ENCODE measurements at places on chromosomes 5 and 9. TPM values are rescaled to one million over a fixed set of nuclear protein-coding genes. Genes with fewer than 3 reads are reported as not detected.

Gene CNTFR
- 42.5 TPM for polyA plus RNA-seq

GRCh38 chr9:122904823-122905710, at the start of gene RC3H2:
TSS of gene RC3H2 (minus strand) at chr9:122905359. CDS start at chr9:122897509, 7,850 bp downstream.
- DNase-seq, result peak; percentile 100

Gene PTGES
- polyA plus RNA-seq, result 5.9 TPM

Gene HMGCR
- polyA plus RNA-seq, result 76.0 TPM

- DNase-seq, result no peak
Observed at GRCh38 chr9:23615569-23615968, 210.5 kb downstream of the ELAVL2 start.

Gene ADAMTS13
- polyA plus RNA-seq, result 9.3 TPM

- no peak for DNase-seq
Observed at GRCh38 chr5:54722846-54723433, 205.4 kb downstream of the SNX18 start.

- no peak for DNase-seq
Observed at GRCh38 chr5:68196876-68197275, 18.7 kb upstream of the PIK3R1 start.

GRCh38 chr5:61026004-61026403, 81.0 kb downstream of the NDUFAF2 start:
- DNase-seq, result no peak

DNA sequence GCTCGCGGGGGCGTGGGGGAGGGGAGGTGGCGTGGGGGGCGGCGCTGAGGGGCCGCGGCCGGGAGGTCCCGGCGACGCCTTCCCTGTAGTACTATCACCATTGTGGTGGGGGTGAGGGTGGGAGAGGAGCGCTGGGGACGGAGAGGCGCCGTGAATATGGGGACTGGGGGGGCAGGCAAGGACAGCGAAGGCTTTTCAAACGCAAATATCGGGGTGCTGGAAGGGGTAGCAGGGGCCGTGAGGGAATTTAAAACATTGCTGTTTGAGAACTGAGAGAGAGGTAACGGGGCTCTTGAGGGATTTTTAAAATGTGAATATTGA, 427 bp downstream of the RBM27 start:
- DNase-seq, result no peak

Gene TRIM36
- 3.4 TPM for polyA plus RNA-seq

Gene SPINK6
- not detected for polyA plus RNA-seq

DNA sequence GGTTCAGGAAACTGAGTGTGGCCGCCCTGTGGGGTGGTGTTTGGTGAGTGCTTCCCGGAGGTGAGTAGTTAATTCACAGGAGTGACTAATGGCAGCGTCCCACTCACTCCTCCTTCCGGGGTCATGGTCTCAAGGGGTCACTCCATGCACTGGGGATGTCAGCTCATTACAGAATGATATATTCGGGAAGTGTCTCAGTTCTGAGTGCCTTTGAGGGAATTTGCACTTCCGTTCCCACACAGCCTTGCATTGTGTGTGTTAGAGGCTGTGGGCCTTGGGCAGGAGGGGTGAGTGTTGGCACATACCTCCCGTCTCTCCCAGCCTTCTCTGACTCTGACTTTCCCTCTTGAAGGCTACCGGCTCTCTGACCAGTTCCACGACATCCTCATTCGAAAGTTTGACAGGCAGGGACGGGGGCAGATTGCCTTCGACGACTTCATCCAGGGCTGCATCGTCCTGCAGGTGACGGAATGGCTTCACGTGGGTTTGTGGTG, 10.5 kb upstream of the AHRR start:
- DNase-seq, result no peak

- no peak for DNase-seq
Observed at GRCh38 chr9:79809931-79810330, 238.2 kb downstream of the TLE4 start.

DNA sequence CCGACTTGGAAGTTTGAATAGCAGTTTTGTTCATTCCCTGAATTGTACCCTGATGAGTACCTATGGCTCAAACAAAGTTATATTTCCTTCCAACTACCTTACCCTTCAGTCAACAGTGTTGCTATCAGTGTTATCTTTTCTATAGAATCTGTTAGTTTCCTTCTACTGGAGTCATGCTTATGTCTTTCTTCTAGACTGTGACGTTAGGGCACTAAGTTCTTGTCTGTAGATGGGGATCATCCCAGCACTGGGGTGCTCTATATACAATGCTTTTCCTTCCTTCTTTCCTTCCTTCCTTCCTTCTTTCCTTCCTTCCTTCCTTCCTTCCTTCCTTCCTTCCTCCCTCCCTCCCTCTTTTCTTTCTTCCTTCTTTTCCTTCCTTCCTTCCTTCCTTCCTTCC, 973.0 kb downstream of the CDH12 start:
- no peak for DNase-seq

- no peak for DNase-seq
Observed at GRCh38 chr5:173864126-173865050, 23.8 kb upstream of the CPEB4 start.

- DNase-seq, result no peak
Observed at GRCh38 chr5:131943916-131944315, 1.5 kb downstream of the MEIKIN start.

GRCh38 chr5:158607088-158607487, 492.6 kb downstream of the EBF1 start:
- no peak for DNase-seq
